Stimulated activated CD4-positive, alpha-beta T cell treated with anti-CD3 and anti-CD28 coated beads, Interleukin-1b, Interleukin-23, amount 100 ng/mL, for 4 hours (primary cell): ENCODE measurements at places on chromosomes 7 and 10.

DNA sequence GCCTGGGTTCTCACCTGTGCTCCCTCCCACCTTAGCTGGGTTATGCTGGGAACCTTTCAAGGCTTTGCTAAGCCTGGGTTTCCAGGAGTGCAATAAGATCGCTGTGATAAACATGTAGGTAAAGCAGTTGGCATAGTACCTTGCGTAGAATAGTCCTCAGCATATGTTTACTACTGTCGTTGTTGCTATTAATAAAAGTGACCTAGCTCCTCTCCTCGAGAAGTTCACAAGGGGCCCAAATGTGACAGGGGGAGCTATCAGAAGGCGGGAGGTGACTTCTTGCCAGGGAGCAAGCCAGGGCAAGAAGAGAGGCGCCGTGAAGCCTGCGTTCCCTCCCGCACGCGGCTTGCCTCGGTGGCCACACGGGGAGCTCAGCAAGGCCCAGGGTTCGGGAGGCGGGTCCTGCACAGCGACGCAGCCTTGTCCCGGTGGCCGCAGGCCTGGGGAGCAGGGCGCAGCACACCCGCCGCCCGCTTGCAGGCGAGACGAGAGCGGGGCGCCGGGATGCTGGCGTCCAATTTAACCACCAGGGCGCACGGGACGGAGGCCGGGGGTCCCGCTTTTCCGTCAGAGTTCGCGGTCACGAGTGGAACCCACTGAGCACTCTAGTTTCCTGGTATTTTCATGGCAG lies 106.2 kb downstream of the SNX10 start:
- no peak for DNase-seq

DNA sequence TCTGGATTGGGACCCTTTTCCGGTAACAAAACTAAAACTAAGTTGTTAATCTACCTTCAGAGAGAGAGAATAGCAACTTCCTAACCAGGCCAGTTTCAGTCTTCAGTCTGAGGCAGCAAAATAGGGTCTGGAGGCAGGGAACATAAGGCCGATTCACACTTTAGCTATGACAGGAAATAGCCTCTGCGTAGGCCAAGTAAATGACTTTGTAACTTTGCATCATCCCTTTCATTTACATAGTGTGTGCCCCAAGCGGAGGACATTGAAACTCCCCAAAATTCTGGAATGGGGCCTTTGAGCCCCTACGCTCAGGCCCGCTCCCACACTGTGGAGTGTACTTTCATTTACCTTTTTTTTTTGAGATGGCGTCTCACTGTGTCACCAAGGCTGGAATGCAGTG lies 1.7 kb upstream of the UPP1 start:
- no peak for DNase-seq

- no peak for DNase-seq
Measured at GRCh38 chr10:23413629-23414089, 25.2 kb upstream of the OTUD1 start.

DNA sequence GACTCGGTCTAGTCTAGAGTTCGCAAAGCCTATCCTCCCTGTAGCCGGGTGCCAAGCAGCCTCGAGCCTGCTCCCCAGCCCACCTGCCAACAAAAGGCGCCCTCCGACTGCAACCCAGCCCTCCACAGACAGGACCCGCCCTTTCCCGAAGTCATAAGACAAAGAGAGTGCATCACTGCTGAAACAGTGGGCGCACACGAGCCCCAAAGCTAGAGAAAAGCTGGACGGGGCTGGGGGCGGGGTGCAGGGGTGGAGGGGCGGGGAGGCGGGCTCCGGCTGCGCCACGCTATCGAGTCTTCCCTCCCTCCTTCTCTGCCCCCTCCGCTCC lies 622 bp upstream of the COL1A2 start:
- no peak for DNase-seq

DNA sequence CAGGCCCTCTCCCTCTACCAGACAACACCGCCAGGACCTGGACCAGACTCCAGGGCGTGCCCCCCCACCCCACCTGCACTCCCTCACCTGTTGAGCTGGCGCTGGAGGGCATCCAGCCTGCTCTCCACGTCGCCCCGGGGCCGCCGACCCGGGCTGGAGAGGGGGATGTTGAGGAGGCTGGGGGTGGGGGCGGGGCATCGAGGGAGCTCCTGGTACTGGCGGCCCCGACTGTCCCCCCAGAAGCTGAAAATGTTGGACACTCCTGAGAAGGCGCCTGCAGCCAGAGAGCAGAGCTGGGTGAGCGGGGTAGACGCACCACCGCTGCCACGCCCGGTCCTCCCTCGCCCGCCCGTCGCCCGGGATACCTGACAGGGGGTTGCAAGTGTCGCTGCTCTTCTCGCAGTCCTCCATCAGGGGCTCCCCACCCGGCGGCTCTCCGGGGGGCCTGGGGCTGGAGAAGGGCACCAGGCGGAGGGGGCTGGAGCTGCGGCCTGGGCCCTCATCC lies 30.8 kb downstream of the KCNH2 start:
- no peak for DNase-seq

DNA sequence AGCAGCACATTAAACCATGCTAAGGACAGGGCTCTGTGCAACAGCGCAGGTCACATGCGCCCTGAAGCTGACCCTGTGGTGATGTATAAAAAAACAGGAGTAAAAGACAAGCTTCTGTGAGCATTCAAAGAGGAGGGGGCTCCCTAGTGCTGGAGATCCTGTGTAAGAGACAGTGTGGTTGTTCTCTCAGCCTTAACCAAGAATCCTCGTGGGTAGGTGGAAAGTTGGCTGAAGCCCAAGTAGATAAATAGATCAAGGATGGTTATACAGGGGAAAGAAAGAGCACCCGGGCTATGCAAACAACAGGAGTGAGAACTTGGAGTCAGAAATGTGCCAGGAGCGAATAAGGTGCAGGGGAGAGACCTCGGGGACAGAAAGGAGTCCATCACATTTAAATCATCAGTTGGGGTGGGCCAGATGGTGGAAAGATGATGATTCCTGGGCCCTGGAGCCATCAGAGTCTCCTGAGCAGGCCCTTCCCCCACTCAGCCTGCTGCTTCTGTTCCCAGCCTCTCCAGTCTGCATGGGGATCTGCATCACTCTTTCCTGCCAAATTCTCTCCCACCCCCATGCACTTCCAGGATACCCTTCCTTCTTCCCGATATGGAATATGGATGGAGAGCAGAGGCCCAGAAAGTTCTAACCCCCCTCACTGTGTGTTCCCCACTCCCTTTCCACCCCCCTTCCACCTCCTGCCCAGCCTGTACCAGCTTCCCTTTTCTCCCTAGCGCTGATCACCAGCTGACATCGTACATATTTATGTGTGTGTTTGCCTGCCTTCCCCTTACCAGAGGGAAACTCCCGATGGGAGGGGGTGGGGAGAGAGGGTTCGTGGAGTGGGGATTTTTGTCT lies 78.1 kb upstream of the PRR15 start:
- no peak for DNase-seq

DNA sequence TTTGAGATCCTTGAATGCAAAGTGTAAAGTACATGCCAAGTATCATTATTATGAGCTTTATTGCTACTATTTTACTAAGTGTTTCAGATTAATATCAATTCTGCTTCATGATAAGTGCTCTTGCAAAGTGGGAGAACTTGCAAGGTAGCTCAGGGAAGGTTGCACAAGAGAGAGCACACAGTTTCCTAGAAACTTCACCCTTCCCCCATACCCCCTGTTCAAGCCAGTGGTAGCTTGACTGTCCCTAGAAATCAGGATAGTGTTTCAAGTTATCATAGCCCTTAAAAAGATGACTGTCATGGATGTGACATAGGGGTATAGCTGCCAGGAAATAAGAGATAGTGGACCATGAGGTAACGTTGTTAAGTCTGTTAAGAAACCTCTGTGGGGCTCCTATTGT lies 251.5 kb downstream of the TRIL start:
- DNase-seq = no peak

DNA sequence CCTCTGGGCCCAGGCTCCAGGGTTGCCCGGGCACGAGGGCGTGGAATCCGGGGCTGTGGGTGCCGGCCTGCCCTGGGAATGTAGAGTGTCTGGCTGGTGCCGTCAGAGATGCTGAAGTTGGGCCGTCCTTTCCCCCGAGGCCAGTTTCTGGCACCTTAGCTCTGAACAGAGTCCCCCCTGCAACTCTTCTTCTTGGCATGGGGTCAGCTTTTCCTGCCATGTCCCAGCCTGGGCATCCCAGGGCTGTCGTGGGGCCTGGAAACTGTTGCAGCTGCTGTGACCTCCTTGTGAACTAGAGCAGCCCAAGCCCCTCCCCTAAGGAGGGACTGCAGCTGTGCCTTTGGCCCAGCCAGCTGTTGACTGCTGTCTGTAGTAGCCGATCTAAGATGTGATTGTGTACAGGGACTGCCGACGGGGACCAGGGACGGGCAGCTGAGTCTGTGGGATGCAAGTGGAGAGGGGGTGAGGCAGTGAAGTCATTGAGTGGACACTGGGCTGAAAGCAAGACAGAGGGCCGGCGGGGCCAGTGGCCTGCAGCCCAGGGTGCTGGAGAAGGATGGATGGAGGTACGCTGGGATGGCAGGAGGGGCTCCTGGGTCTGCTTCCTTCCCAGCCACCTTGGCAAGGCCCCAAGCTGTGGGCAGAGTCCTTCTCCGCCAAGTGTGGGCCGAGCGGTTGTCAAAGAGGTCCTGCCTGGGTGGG lies 35.8 kb downstream of the GBX1 start:
- no peak for DNase-seq

GRCh38 chr10:77010430-77010829 lies 627.2 kb downstream of the KCNMA1 start:
- no peak for DNase-seq
